ENCODE measurements at places on chromosomes 16 and 17.

GRCh38 chr16:48294724-48295123 lies 47.4 kb upstream of the ABCC11 start:
- DNase-seq: no peak

- no peak for DNase-seq
These were observed 43.5 kb upstream of the MNT start for GRCh38 chr17:2444382-2444781.

DNA sequence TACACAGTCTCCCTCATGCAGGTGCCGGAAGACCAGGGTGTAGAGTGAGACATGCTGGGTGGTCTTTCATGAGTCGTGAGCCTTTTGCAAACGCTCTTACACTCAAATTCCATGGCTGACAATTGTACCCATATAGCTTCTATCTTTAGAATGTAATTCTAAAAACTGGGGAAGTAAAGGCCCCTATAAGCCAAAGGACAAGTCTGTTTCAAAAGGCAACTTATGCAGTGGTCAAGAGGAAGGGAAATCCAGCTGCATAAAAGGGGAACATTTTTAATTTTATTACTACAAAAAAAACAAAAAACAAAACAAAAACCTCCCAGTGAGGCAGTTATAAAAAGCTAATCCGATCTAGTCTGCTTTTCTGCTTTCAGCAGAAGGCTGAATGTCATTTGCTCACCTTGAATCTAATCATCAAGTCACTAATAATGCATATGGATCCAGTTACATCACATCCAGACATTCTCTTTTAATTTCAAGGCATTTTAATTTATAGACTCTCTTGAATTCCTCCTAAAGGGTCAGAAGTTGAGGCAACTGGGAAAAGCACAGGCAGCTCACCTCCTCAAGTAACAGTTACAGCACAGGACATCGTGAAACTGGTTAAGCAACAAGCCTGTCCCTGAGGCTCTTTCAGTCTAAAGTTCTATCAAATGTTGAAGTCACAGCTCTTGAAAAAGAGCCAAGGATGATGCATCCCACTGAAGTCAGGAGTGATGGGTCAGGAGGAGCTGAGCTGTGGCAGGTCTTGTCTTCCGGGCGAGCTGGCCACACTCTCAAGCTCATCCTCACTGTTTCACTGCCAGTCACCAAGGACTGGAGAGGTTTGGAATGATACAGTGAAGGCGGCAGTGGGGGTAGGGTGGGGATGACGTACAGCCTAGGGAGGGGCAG lies 99.7 kb downstream of the VPS53 start:
- no peak for DNase-seq

GRCh38 chr16:78303946-78304345 lies 204.5 kb downstream of the WWOX start:
- no peak for DNase-seq

GRCh38 chr16:16120382-16121184 lies 102.7 kb downstream of the ABCC6 start:
- DNase-seq: no peak

GRCh38 chr17:15409721-15410250 lies 57.6 kb downstream of the CDRT4 start:
- no peak for DNase-seq

DNA sequence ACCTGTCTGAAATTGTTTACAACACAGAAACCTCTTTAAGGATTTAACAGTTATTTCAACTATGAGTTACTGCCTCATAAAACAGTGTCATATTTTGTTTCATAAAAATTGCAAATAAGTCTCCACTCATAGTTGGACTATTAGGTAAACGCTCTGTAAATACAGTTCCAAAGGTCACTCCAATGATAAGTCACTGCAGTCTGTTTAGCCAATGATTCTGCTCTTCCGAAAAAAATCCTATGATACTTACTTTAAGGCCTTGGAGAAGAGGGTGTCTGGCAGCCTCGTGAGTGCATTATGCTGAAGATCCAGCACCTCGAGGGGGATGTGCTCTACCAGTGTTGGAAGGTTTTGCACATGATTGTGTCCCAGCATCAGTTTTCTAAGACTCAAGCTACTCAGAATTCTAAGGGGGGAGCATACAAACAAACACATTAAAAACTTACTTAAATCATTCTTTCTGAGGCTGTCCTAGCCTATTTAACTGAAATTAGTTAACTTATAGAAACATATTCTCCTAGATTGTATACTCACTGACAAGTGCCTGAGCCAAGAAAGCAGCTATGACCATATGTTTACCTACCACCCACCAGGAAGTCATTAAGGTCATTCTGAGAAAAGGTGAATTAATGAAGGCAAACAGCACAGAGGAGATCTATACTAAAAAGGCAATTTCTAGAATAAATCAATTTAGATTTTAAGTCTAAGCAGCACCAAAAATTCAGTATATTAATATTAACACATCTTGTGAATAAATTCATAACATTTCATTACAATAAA lies 41.1 kb downstream of the MARVELD3 start:
- no peak for DNase-seq

All from activated CD8-positive, alpha-beta memory T cell treated with anti-CD3 and anti-CD28 coated beads for 48 hours (primary cell).